ENCODE measurements at places on chromosomes 5 and 9. TPM values are rescaled to one million over a fixed set of nuclear protein-coding genes. Genes with fewer than 3 reads are reported as not detected.
A peak's percentile ranks its signal among the peaks of the same experiment; 100 is the strongest.

Gene SLC4A9
- total RNA-seq, result not detected

Gene MARCHF11
- total RNA-seq, result not detected

GRCh38 chr5:118990582-118990981, 2.2 kb upstream of the DTWD2 start:
- H3K4me3 ChIP-seq, result no peak overlapping the region
- H3K36me3 ChIP-seq, result no peaks in the 10 kb centered on the region
- H3K27ac ChIP-seq, result no peak overlapping the region
- no peak for DNase-seq

DNA sequence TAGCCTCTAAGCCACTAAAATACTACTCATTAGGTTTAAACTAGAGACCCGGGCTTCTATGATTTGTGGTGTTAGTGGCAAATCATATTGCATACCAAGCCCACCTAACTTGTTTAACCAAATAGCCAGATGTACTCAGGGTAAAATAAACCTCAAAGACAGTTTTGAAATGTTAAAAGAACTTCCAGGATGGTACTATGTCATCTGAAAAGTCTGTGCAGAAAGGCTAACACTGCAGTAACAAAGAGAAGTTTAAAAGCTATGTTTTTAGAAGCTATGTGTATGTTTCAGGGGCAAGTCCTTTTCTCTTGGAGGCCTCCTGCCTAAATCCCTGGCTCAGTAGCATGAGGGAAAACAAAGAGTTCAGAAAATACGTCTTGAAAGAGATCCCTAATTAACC, 84.9 kb upstream of the IL7R start:
- no peak for DNase-seq
- H3K36me3 ChIP-seq, result no peaks in the 10 kb centered on the region
- no peaks in the 10 kb centered on the region for H3K27me3 ChIP-seq
- H3K27ac ChIP-seq, result no peak overlapping the region
- no peaks in the 10 kb centered on the region for H3K4me1 ChIP-seq

- no peak overlapping the region for H3K4me3 ChIP-seq
- DNase-seq, result no peak
- no peaks in the 10 kb centered on the region for H3K4me1 ChIP-seq
- H3K27me3 ChIP-seq, result no peaks in the 10 kb centered on the region
Observed at GRCh38 chr9:78519786-78520185, 222.9 kb downstream of the PSAT1 start.

DNA sequence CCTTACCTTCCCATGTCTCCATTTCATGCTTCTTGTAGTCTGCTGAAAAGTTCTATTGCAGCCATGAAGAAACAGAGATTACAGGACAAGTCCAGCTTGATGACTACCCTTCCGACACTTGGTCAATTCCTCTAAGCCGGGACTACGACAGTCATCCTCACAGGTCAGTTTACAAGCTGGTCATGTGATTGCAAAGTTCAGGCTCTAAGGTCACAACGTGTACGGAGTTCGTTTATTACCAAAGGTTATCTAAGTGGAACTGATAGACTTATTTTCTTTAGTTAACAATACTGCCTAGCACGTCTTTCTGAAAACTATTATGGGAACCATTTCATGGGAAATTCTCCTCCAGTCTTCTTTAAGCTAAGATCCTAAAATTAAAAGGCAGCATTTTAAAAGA, 88.5 kb upstream of the NR5A1 start:
- H3K4me3 ChIP-seq, result no peak overlapping the region
- H3K27me3 ChIP-seq, result no peaks in the 10 kb centered on the region
- peak; percentile 36 for DNase-seq
- peaks cover 27% of the 10 kb centered on the region for H3K4me1 ChIP-seq
- no peaks in the 10 kb centered on the region for H3K36me3 ChIP-seq

DNA sequence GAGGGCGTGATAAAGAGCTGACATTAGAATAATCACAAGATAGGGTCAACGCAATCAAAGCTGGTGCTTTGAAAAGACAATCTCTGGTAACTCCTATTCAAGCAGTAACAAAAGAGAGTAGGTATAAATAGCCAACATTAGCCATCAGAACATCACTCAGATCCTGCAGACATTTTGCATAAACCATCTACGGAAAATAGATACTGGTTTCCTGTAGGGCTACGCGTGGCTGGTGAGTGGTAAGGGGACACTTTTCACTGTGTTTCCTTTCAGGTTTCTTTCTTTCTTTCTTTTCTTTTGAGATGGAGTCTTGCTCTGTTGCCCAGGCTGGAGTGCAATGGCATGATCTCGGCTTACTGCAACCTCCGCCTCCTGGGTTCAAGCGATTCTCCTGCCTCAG, 22.3 kb downstream of the TTF1 start:
- H3K27me3 ChIP-seq, result no peaks in the 10 kb centered on the region
- no peak overlapping the region for H3K4me3 ChIP-seq
- H3K4me1 ChIP-seq, result no peaks in the 10 kb centered on the region
- peaks cover 36% of the 10 kb centered on the region for H3K36me3 ChIP-seq
- no peak overlapping the region for H3K27ac ChIP-seq

DNA sequence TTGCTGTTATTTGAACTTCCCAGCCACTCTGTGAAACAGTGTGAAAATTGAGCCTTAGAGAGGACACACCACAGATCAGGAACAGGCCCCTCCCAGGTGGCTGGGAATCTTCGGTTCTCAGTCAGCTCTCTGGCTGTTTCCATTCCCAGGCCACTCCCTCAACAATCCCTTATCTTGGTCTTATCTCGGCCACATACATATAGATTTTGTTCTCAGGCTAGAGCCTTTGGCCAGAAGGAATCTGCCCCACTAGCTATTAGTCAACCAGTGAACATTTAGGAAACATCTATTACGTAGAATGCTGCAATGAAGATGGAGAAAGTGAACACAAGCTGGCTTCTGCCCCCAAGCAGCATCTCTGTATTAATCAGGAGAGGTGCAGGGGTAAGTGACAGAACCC, 21.0 kb upstream of the WWC1 start:
- H3K4me3 ChIP-seq, result no peak overlapping the region
- H3K4me1 ChIP-seq, result peaks cover 3% of the 10 kb centered on the region
- H3K27me3 ChIP-seq, result no peaks in the 10 kb centered on the region
- H3K27ac ChIP-seq, result no peak overlapping the region
- no peak for DNase-seq
- no peaks in the 10 kb centered on the region for H3K36me3 ChIP-seq

DNA sequence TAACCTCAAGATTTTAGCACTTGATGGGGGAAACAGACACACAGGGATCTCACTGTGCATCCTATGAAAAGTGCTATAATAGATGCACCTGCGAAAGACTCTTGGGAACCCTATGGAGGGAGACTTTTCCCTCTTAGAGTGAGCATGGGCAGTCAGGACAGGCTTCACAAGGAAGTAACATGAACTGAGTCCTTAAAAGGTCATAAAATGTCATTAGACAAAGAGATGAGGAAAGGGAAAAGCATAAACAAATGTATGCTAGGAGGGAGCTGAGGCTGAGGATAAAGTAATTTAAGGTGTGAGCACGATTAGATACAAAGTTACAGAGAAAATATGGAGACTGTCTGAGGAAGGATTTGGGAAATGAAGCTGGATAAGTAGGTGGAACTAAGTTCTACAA, 60.6 kb upstream of the MIER3 start:
- no peak overlapping the region for H3K4me3 ChIP-seq
- H3K4me1 ChIP-seq, result no peaks in the 10 kb centered on the region

GRCh38 chr9:96071076-96071814, 195.8 kb downstream of the ERCC6L2 start:
- no peak overlapping the region for H3K27ac ChIP-seq
- H3K4me3 ChIP-seq, result no peak overlapping the region
- no peaks in the 10 kb centered on the region for H3K36me3 ChIP-seq
- H3K4me1 ChIP-seq, result peaks cover 7% of the 10 kb centered on the region

DNA sequence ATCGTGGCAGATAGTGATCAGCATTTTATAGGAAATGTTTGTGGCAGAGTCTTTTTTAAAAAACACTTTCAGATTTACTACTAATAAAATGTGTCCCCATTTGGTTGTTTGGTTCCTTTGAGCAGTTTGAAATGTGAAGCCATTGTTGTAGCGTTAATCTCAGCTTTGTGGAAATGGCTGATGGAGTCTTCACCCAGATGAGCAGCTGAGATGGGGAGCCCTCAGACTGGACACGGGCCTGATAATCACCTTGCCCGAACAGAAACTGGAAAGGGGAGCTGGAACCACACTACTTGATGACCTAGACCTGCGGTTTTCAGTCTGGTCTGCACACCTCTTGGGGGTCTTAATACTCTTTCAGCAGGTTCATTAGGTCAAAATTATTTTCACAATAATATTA, 20.6 kb upstream of the ANP32B start:
- H3K4me1 ChIP-seq, result no peaks in the 10 kb centered on the region
- DNase-seq, result peak; percentile 4
- H3K27me3 ChIP-seq, result no peaks in the 10 kb centered on the region
- no peak overlapping the region for H3K27ac ChIP-seq

GRCh38 chr5:176621661-176622079, 8.7 kb downstream of the SNCB start:
- H3K4me3 ChIP-seq, result no peak overlapping the region
- no peaks in the 10 kb centered on the region for H3K4me1 ChIP-seq
- no peaks in the 10 kb centered on the region for H3K36me3 ChIP-seq
- no peak for DNase-seq

GRCh38 chr5:9698841-9699240, 68.7 kb upstream of the TAS2R1 start:
- no peak overlapping the region for H3K27ac ChIP-seq
- no peaks in the 10 kb centered on the region for H3K36me3 ChIP-seq
- H3K4me3 ChIP-seq, result no peak overlapping the region
- DNase-seq, result no peak
- H3K27me3 ChIP-seq, result no peaks in the 10 kb centered on the region

- no peaks in the 10 kb centered on the region for H3K27me3 ChIP-seq
- peaks cover 4% of the 10 kb centered on the region for H3K4me1 ChIP-seq
- no peak overlapping the region for H3K4me3 ChIP-seq
Observed at GRCh38 chr9:3180696-3181048, 336.8 kb upstream of the PUM3 start.

DNA sequence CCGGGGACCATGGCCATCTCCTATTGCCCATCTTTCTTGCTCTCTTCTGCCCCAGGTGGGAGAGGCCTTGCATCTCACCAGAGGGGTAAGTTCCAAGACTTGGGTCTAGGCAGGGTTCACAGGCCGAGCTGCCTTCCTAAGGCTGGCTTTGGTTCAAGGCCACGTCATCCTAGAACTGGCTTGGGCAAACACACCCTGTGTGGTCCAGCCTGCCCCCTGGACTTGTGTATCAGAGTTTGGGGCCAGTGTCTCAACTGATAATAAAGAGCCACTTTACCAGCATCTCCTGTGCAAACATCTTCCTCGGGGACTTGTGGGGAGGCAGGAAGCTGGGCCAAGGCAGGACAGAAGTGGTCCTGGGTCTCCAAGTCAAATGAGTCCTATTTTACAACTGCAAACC, 17.8 kb downstream of the BOD1 start:
- no peak overlapping the region for H3K4me3 ChIP-seq
- H3K27me3 ChIP-seq, result no peaks in the 10 kb centered on the region
- H3K4me1 ChIP-seq, result no peaks in the 10 kb centered on the region
- no peaks in the 10 kb centered on the region for H3K36me3 ChIP-seq
- DNase-seq, result no peak

Data from liver (tissue), 10 donors.